CD14-positive monocyte (primary cell): ENCODE measurements at places on chromosomes 2 and 18. TPM values are rescaled to one million over a fixed set of nuclear protein-coding genes. Genes with fewer than 3 reads are reported as not detected.

DNA sequence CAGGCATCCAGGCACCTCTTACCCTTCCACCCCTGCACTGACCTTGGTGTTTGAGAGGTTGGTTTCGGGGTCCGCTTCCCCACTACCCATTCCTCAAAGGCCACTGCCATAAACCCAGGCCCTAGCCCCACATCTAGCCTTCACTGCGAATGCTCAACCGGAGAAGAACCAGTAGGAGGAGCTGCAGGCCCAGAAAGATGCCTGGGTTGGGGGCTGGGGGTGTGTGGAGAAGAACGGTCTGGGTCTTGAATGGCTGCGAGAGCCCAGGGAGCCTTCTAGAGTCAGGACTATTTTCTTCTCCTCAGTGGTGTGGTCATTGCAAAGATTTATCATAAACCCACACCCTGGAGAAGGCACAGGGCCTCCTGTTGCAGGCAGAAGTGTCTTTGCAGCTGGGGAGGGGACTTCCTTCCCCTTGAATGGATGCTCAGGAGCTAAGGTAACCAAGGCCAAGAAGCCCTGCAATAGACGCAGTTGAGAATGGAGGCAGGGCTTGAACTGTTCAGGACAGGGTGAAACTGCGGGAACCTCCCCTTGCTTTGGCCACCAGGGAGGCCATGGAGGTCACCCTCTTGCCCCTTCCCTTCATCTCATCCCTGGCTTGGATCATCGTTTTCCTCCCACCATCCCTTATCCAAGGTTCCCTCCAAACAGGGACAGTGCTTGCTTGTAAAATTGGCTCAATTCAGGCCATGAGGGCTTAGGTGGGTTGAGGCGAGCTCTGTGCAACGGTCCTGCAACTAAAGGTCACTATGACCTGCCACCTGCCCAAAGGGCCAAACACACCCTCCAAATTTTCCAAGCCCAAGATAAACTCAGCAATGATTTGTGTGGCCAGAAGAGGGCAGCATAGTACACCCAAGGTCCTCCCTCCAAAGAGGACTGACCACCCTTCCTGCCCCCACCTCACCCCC lies 20.9 kb downstream of the THNSL2 start:
- no peak overlapping the region for H3K27ac ChIP-seq
- H3K36me3 ChIP-seq, result no peaks in the 10 kb centered on the region
- no peaks in the 10 kb centered on the region for H3K4me1 ChIP-seq
- no peak overlapping the region for H3K4me3 ChIP-seq
- DNase-seq, result peak; percentile 30

Gene CHRNG
- polyA plus RNA-seq, result not detected in 2 replicates

- H3K27me3 ChIP-seq, result peaks cover 29% of the 10 kb centered on the region
- H3K27ac ChIP-seq, result no peak within 1 kb of the TSS
- DNase-seq, result no peak
- no peaks in the 10 kb centered on the region for H3K36me3 ChIP-seq
- H3K4me1 ChIP-seq, result peaks cover 12% of the 10 kb centered on the region
Observed at GRCh38 chr2:181656450-181657291, at the start of gene CERKL. CERKL (minus strand) TSS chr2:181657105; CDS start chr2:181657006, 99 bp downstream.

DNA sequence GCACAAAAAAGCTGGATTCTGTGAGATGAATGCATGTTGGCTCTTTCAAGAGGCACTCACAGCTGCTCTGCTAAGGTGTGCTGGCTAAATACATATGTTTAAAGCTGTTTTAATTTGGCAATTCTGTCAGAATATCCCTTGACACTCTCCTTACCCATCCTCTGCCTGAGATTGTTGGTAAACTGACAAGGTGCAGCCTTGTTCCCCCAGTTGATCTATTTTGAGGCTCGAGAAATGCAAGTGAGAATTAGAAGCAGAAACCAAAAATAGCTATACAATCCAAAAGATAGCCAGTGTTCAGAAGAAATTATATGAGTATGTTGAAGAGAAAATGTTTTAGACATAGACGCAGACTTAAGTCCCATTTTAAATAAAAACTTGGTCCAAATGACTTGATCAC lies 971.7 kb upstream of the GYPC start:
- no peak overlapping the region for H3K27ac ChIP-seq
- no peak overlapping the region for H3K4me3 ChIP-seq
- DNase-seq, result no peak
- no peaks in the 10 kb centered on the region for H3K4me1 ChIP-seq
- no peaks in the 10 kb centered on the region for H3K36me3 ChIP-seq
- H3K27me3 ChIP-seq, result no peaks in the 10 kb centered on the region

- H3K27me3 ChIP-seq, result no peaks in the 10 kb centered on the region
- H3K4me3 ChIP-seq, result peak overlapping the region; percentile 22
- DNase-seq, result peak; percentile 52
- peaks cover 15% of the 10 kb centered on the region for H3K4me1 ChIP-seq
Observed at GRCh38 chr2:64819774-64820688, 166.3 kb upstream of the SERTAD2 start.

Gene LRATD1
- polyA plus RNA-seq, result not detected in 2 replicates

DNA sequence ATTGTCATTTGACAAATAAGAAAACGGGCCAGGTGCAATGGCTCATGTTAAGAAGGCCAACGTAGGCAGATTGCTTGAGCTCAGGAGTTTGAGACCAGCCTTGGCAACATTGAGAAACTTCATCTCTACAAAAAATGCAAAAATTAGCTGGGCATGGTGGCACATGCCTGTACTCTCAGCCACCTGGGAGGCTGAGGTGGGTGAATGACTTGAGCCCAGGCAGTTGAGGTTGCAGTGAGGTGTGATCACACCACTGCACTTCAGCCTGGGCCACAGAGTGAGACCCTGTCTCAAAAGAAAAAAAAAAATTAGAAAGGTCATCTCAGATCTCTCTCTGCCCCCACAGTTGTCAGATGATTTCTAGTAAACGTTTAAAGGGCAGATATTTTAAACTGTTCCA lies 4.4 kb downstream of the SESTD1 start:
- peaks cover 30% of the 10 kb centered on the region for H3K4me1 ChIP-seq
- no peak overlapping the region for H3K27ac ChIP-seq
- H3K27me3 ChIP-seq, result no peaks in the 10 kb centered on the region

DNA sequence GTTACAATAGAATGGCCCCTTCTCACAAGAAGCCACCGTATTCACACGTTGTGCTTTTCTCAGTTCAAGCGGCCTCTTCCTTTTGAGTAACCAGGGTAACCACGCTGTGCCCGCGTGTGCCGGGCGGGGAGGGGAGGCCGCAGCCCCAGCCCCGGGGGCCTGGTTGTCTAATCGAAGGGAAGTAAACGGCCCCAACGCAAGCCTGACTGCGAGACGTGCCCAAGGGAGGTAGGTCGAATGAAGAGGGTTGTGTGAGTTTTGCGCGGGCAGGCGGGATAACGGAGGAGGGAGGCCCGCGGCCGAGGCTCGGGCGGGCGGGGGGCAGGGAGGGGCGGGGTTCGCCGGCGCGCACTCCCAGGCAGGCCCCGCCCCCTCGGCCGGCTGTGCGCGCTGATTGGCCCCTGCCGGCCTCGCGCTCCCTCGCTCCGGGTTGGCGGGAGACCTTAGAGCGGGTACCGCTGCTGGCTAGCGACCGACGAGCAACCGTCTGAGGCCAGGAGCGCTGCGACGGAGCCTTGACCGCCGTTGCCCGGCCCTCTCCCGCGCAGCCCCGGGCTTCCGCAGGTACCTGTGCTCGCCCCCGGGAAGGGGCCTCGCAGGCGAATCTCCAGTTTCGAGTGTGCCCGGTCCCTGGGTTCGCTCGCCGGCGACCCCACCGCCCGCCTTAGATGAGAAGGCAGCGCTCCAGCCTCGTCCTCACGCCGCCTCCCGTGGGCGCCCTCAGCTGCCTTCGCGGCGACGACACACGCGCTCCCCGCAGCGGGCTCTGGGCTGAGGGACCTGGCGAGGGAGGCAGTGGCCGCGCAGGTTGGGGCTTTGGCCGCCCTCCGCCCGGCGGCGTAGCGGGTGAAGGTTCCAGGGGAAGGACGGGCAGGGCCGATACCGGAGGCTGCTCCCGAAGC lies at the start of gene SPDYA:
SPDYA (plus strand) TSS at position 451 of the 902 bp plus-strand sequence. CDS start 5,181 bp downstream, outside the sequence.
- peak within 1 kb of the TSS; percentile 76 for H3K4me3 ChIP-seq
- peaks cover 13% of the 10 kb centered on the region for H3K4me1 ChIP-seq
- H3K36me3 ChIP-seq, result peaks cover 2% of the 10 kb centered on the region
- H3K27ac ChIP-seq, result no peak within 1 kb of the TSS
- no peaks in the 10 kb centered on the region for H3K27me3 ChIP-seq
- peak; percentile 42 for DNase-seq

DNA sequence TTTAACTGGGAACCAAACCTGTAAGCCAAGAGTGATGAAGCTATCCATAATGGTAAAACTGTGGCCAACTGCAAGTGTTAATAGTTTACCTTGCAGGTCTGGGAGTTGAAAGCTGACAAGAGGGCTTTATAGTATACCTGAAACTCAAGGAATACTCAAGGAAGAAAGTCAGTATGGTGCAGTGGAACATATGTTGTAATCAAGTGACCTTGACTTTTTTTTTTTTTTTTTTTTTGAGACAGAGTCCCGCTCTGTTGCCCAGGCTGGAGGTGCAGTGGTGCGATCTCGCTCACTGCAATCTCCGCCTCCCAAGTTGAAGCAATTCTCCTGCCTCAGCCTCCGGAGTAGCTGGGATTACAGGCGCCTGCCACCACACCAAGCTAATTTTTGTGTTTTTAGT lies 27.6 kb downstream of the VIL1 start:
- H3K36me3 ChIP-seq, result peaks cover 11% of the 10 kb centered on the region
- H3K4me1 ChIP-seq, result no peaks in the 10 kb centered on the region
- no peak overlapping the region for H3K27ac ChIP-seq
- DNase-seq, result no peak
- no peak overlapping the region for H3K4me3 ChIP-seq

- H3K4me3 ChIP-seq, result no peak overlapping the region
- no peaks in the 10 kb centered on the region for H3K27me3 ChIP-seq
- no peaks in the 10 kb centered on the region for H3K4me1 ChIP-seq
- no peaks in the 10 kb centered on the region for H3K36me3 ChIP-seq
- no peak overlapping the region for H3K27ac ChIP-seq
- DNase-seq, result no peak
Observed at GRCh38 chr2:88185480-88185879, 15.3 kb downstream of the THNSL2 start.

GRCh38 chr2:159042115-159042850 lies 73.8 kb downstream of the TANC1 start:
- H3K4me3 ChIP-seq, result no peak overlapping the region
- no peaks in the 10 kb centered on the region for H3K4me1 ChIP-seq
- H3K27me3 ChIP-seq, result no peaks in the 10 kb centered on the region
- H3K36me3 ChIP-seq, result no peaks in the 10 kb centered on the region
- H3K27ac ChIP-seq, result no peak overlapping the region
- no peak for DNase-seq

Gene SLC4A3
- 0.31 and 0.37 TPM in 2 replicates for polyA plus RNA-seq

- no peaks in the 10 kb centered on the region for H3K27me3 ChIP-seq
- no peaks in the 10 kb centered on the region for H3K4me1 ChIP-seq
- H3K27ac ChIP-seq, result peak overlapping the region; percentile 3
- no peak overlapping the region for H3K4me3 ChIP-seq
- DNase-seq, result no peak
Observed at GRCh38 chr2:96353606-96354101, 18.1 kb downstream of the NCAPH start.
